ENCODE measurements at places on chromosomes 13 and 19. TPM values are rescaled to one million over a fixed set of nuclear protein-coding genes. Genes with fewer than 3 reads are reported as not detected.

The RB1 gene
- total RNA-seq = 35.9 TPM

The TNNI3 gene
- 0.41 TPM for total RNA-seq

The CEBPA gene
- total RNA-seq = 1.6 TPM

The PRR20D gene
- total RNA-seq = not detected

The TEX29 gene
- not detected for total RNA-seq

The OR7D2 gene
- not detected for total RNA-seq

The POU2F2 gene
- 2.9 TPM for total RNA-seq

The ZNF626 gene
- 33.4 TPM for total RNA-seq

Data from frontal cortex (tissue), 4 donors.